ENCODE measurements at places on chromosomes 3 and 15.
A peak's percentile ranks its signal among the peaks of the same experiment; 100 is the strongest.

- no peak for DNase-seq
These were observed 363.5 kb downstream of the IGSF11 start for GRCh38 chr3:118671192-118671591.

DNA sequence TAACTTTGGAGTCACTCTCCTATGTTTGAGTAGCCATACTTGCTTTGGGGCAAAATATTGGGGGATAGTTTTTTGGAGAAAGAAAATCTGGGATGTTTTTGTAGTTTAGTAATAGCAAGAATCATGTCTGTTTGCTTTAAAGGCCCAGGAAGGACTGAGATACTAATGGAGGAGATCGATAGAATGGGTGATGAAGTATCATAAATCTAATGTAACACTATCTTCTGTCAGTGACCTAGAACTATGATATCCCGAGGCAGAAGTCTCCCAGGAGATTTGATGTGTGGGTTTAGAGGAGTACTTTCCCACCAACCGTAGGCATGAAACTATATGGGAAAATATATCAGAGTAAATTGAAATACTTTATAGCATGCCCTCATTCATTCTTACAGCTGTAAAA is 21.0 kb upstream of the NFKBIZ start:
- no peak for DNase-seq

GRCh38 chr15:64213646-64214045 is 50.8 kb upstream of the PPIB start:
- DNase-seq = no peak

DNA sequence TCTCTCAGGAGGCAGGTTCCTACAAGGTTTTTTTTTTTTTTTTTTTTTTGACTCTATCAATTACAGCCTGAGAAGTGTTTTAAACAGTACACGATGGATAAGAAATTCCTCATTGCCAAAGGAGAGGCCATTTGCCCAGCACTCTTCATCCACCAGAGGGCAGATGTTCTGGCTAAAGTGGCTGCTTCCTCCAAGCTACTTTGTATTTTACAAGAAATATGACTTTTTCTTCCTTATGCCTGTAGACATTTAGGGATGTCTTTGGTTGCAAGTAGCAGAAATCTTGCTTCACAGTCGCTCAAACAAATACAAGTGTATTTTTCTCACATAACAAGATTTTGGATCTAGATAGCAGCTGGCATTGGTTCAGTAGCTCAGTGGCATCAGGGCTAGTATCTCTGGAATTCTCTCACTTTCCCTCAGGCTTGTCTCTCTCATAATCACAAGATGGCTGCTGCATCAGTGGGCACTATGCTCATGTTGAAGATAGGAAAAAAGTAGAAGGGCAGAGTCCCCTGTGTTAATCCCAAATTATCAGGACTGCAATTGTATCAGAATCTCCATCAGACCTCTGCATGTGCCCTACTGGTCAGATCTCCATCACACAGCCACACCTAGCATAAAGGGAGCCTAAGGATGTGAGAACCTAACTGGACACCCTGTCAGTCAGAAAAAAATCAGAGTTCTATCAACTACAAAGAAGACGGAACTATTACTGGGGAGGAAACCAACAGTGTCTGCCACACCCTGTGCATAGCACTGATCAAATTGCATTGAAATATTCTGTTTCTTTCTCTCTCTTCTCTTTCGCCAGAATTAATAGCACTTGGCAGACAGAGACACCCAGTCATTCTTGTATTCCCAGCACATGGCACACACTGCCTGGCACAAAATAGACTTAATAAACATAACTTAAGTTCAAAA is 138.9 kb upstream of the COL8A1 start:
- peak; percentile 7 for DNase-seq

- DNase-seq = no peak
These were observed 105.0 kb upstream of the TLE3 start for GRCh38 chr15:70202756-70203155.
